Bronchial epithelial cell (primary cell): ENCODE measurements at places on chromosomes 12 and 14. TPM values are rescaled to one million over a fixed set of nuclear protein-coding genes. Genes with fewer than 3 reads are reported as not detected.

COL2A1 gene
- under 0.01 TPM in 2 replicates for total RNA-seq

CLEC4A gene
- total RNA-seq: 0.53 TPM in 1 of 2 replicates, not detected in the other

C12orf57 gene
- total RNA-seq: 92.2 and 161 TPM in 2 replicates

CFAP251 gene
- total RNA-seq: 13.7 and 13.8 TPM in 2 replicates

RNASE12 gene
- not detected in 2 replicates for total RNA-seq

- DNase-seq: no peak
These were observed 531.7 kb upstream of the FLRT2 start for GRCh38 chr14:84998216-84998615.

DNA sequence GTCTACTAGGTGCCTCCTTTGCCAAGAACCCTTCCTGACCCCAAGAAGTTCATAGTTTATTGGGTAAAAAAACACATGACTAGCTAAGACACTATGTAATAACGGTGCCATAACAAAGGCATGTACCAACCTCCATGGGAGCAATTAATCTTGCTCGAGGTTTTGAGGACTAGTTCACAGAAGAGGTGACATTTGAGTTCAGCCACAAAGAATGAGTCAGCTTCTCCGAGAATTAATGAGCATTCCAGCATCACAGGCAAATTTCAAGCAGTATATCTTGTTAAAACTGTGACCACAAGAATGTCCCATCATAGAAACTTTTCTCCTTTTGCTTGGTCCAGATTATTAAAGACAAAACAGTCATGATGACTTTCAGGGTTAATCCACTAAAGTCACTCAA, 113.0 kb upstream of the RAP1B start:
- DNase-seq: no peak

- no peak for DNase-seq
These were observed 83.8 kb downstream of the PTPRB start for GRCh38 chr12:70553391-70553859.
